ENCODE measurements at places on chromosomes 3 and 15. TPM values are rescaled to one million over a fixed set of nuclear protein-coding genes. Genes with fewer than 3 reads are reported as not detected.

ITGB5 gene
- 17.1 TPM for polyA plus RNA-seq

DOCK3 gene
- 0.09 TPM for polyA plus RNA-seq

OR5H6 gene
- not detected for polyA plus RNA-seq

GOLGA8N gene
- 57.7 TPM for polyA plus RNA-seq

SPTBN5 gene
- polyA plus RNA-seq, result 0.58 TPM

UPK1B gene
- 0.85 TPM for polyA plus RNA-seq

DAPK2 gene
- polyA plus RNA-seq, result 29.7 TPM

FSIP1 gene
- polyA plus RNA-seq, result 0.42 TPM

VIPR1 gene
- polyA plus RNA-seq, result 12.6 TPM
